Vagina (tissue), 2 donors: ENCODE measurements at places on chromosomes 3 and 15. TPM values are rescaled to one million over a fixed set of nuclear protein-coding genes. Genes with fewer than 3 reads are reported as not detected.

Gene LIPH
- total RNA-seq, result 2.7 TPM

Gene KNL1
- total RNA-seq, result 3.4 TPM

Gene CAMP
- not detected for total RNA-seq

Gene COPS2
- total RNA-seq, result 45.2 TPM

Gene ULK3
- 75.9 TPM for total RNA-seq

Gene ITGA11
- total RNA-seq, result 15.5 TPM

Gene TGM5
- total RNA-seq, result 8.3 TPM

Gene TRANK1
- total RNA-seq, result 17.7 TPM

Gene ZNF385D
- total RNA-seq, result 13.5 TPM

Gene CAND2
- 12.5 TPM for total RNA-seq

Gene PROK2
- 0.74 TPM for total RNA-seq

Gene ARPIN
- 20.1 TPM for total RNA-seq

Gene POPDC2
- 3.4 TPM for total RNA-seq

Gene FMN1
- total RNA-seq, result 20.1 TPM

Gene MYH15
- not detected for total RNA-seq

Gene MAP1A
- 16.9 TPM for total RNA-seq

Gene LRRK1
- 21.1 TPM for total RNA-seq

Gene CHRNA7
- 10.1 TPM for total RNA-seq

Gene TGFBR2
- total RNA-seq, result 176 TPM

Gene CIDEC
- 51.3 TPM for total RNA-seq

Gene HEG1
- total RNA-seq, result 47.1 TPM

Gene VEPH1
- 2.7 TPM for total RNA-seq

Gene DAZL
- not detected for total RNA-seq

Gene FETUB
- total RNA-seq, result 3.7 TPM

Gene ACP3
- 12.3 TPM for total RNA-seq

Gene ENTPD3
- 3.9 TPM for total RNA-seq

Gene MAP3K13
- 8.3 TPM for total RNA-seq

Gene ABI3BP
- 91.1 TPM for total RNA-seq

Gene STAC
- 3.9 TPM for total RNA-seq

Gene SLC12A8
- total RNA-seq, result 6.1 TPM

Gene RLBP1
- not detected for total RNA-seq

Gene TNK2
- 41.5 TPM for total RNA-seq

Gene SCG5
- total RNA-seq, result 6.1 TPM

Gene VIPR1
- total RNA-seq, result 9.3 TPM

Gene LRRC15
- total RNA-seq, result not detected

Gene FBXO40
- not detected for total RNA-seq
